IPS DF 6.9 (cell line): ENCODE measurements at places on chromosomes 5 and 9.

DNA sequence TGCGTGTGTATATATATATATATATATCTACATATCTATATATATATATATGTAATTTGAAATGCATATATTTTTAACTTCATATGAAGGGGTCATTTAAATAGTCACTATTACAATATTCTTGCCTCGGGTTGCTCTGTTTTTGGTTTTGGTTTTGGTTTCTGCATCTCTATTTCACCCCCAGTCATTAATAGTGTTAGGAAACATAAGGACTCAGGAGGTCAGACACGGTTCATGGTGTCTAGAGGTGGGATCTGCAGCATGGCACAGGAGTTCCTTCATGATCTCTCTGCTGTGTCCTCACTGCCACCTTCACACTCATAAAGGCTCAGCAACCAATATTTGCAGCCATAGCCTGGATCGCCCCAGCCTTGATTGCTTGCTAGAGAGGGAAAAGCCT is 16.6 kb downstream of the C5orf58 start:
- no peak for DNase-seq

- DNase-seq: no peak
Measured at GRCh38 chr5:163760498-163760897, 255.1 kb downstream of the MAT2B start.

- DNase-seq: no peak
Measured at GRCh38 chr9:70801181-70801829, 320.1 kb downstream of the TRPM3 start.

GRCh38 chr5:150645070-150645700 is 4.7 kb downstream of the SYNPO start:
- no peak for DNase-seq

DNA sequence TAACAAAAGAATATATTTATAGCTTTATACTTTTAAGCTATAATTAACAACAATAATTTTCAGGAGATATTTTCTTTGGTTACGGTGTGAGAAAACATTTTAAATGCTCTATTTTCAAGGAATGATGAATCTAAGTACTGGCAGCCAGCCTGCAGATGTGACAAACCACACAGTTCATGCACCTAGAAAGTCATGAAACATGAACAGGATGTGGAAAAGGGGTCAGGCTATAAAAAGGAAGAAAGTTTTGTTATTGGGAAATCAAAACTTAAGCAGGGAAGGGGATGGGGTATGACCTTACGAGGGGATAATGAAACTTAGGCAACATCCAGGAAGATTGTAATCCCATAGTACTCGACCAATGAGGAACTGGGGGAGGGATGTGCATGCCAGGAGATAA is 508.7 kb upstream of the GRAMD2B start:
- DNase-seq: no peak

GRCh38 chr9:124415852-124416484 is 726 bp upstream of the PSMB7 start:
- DNase-seq: no peak

DNA sequence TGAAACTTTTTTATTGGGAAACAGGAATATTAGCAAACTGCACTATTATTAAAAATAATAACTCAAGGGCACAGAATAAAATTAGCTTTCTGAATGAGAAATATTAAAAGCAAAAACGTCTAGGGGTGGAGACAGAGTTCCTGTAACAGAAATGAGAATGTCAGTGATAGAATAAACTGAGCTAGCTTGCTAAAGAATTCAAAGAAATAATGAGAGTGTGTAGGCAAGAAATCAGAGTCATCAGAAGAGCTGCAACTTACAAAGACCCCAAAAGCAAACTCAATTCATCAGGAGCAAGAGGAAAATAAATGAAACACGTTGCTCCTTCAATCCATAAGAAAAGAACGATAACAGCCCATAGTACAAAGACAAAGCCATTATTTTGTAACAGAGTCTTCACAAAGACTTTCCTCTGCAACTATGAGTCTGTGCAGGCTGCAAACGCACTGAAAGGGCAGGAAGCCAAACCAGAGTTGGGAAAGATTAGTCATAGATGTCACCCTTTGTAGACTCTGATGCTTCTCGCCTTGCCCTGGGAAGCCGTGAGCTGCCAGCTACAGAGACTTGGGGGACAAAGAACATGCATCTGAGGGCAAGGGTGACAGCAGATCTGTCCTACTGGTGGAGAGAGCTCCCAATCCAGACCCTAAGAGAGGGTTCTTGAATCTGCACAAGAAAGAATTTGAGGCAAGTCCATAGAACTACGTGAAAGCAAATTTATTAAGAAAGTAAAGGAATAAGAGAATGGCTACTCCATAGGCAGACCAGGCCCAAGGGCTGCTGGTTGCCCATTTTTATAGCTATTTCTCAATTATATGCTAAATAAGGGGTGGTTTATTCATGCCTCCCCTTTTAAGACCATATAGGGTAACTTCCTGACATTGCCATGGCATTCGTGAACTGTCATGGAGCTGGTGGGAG is 40.8 kb downstream of the SHC3 start:
- DNase-seq: no peak

DNA sequence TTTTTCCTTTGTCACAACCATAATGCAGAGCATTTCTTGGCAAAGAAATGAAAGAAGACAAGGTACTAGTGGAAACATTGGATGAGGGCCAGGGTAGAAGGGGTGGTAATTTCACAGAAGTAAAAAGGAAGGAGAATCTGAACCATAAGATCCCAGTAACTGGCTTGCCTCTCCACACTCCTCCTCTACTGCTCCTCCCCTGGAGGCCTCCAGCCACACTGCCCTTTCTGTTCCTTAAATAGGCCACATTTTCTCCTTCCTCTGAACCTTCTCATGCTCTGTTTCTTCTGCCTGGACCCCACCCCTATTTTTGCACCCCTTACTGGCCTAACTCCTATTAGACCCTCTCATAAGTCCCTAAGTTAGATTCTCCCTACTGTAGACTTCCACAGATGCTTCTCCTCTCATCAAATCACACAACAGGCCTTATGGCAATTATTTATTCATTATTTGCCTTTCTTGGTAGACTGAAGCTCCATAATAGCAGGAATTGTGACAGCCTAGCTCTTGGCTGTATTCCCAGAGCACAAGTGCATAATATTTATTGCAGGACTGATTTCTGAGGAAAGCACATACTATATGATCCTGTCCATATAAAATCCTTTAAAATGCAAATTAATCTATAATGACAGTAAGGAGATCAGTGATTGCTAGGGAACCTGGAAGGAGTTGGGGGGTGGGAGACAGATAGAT is 31.3 kb upstream of the GRIA1 start:
- no peak for DNase-seq

- DNase-seq: no peak
Measured at GRCh38 chr9:124019771-124020519, 8.4 kb downstream of the LHX2 start.

- no peak for DNase-seq
Measured at GRCh38 chr5:104184264-104184663, 621.7 kb upstream of the NUDT12 start.

DNA sequence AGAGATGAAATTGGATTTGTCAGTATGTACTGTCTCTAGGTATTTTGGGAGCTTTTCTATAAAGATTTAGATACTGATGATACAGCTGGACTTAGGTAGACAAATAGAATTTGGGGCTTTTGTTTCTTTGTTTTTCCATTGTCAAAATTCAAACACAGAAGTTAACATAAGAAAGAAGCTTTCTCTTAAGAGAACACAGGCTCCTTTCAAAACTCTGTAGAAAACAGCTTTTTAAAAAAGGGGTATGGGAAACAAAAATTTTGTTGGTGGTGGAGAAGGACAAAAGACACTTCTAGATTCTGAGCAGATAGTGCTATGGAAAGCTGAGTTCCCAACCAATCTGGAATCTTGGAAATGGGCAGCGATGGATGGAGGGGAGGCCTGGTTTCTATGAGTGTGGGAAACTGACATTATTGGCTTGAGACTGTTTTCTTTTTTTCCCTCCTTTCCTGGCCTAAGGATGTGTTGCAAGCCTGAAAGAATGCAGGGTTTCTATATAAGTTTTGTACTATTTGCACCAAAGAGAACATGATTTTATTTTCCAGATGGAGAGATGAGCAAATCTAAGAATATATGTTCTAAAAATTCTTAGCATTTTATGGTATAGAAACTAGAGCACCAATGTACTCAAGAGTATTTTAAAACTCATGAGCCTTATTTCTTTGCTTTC is 240.0 kb downstream of the PRR16 start:
- DNase-seq: no peak

GRCh38 chr9:130446101-130446861 is 1.5 kb downstream of the ASS1 start:
- no peak for DNase-seq

- no peak for DNase-seq
Measured at GRCh38 chr5:179137016-179137642, 77.0 kb downstream of the ZNF354C start.

DNA sequence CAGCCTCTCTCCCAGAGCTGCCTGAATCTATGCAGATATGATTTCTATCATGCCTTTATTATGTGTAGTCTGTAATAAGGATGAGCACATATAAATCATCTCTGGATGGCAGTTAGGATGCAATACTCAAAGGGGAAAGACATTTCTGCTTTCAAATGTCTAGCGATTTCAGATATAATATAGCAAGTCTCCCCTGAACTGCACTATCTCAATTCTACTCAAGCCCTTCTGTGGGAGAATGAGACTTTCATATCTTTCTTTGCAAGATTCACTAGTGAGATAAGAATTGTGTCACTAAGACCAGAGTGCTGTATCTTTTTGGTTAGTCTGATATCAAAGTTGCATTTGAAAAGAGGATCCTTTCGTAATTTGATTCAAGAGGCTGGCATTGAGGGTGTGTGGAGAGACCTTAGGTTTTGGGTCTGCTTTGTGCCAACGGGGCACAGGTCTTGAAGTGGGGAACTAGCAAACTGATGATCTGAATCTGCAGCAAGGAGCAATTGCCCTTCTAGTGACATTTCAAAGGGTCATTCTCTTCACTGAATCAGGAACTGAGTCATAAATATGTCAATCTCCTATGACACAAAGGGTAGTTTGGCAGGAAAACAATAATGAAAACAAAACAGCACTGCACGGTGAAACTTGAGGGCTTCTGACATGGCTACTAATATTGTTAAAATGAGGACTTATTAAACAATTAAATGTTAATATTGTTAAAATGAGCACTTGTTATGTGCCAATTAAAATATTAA is 305.5 kb upstream of the CLINT1 start:
- DNase-seq: no peak

GRCh38 chr9:112747094-112747493 is 3.5 kb upstream of the SNX30 start:
- DNase-seq: no peak

DNA sequence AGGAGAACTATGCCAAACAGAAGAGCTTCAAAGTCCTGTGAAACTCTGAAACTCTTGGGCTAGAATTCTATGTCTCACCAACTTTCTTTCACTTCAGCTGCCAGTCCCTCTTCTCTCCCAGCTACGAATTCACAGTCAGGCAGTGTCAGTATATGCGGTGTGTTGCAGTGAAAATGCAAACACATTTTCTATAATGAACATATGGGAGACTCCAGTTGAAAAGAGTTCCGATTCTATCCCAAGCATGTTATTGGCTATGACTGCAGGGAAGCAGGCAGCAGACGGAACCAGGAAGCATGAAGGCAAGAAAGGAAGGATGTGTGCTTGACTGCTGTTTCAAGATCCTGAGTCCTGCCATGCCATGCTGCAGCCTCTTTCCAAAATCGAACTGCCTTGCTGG is 515.7 kb upstream of the TLE4 start:
- DNase-seq: no peak

GRCh38 chr9:6793203-6793602 is 35.4 kb downstream of the KDM4C start:
- no peak for DNase-seq

GRCh38 chr9:34227445-34227844 is 48.6 kb downstream of the UBAP1 start:
- DNase-seq: no peak

- DNase-seq: no peak
Measured at GRCh38 chr9:79583952-79584654, 12.3 kb downstream of the TLE4 start.
